ENCODE measurements at places on chromosomes 2 and 18.

DNA sequence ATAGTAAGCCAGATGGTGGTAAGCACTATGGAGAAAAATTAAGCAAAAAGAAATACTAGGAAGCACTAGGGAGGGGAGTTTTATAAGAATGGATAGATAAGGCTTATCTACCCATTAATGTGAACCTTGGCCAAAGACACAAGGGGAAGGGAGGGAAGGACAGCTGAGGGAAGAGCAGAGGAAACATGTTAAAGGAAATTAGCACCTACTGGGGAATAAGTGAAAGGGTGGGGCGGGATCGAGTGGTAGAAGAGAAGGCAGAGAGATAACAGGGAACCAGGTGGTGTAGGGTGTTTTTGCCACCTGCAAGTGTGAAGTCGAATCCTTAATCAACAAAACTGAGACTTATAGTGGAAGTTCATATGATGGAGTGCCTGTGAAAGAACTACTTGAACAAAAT, 1.7 kb downstream of the UNC80 start:
- no peak for DNase-seq

GRCh38 chr2:71780162-71780561, 326.8 kb downstream of the DYSF start:
- DNase-seq, result no peak

- no peak for DNase-seq
Observed at GRCh38 chr2:205764270-205764746, 82.0 kb downstream of the NRP2 start.

GRCh38 chr18:48165111-48165866, 234.8 kb upstream of the SMAD2 start:
- DNase-seq, result no peak

- no peak for DNase-seq
Observed at GRCh38 chr18:47461406-47461948, 210.0 kb upstream of the SKOR2 start.

DNA sequence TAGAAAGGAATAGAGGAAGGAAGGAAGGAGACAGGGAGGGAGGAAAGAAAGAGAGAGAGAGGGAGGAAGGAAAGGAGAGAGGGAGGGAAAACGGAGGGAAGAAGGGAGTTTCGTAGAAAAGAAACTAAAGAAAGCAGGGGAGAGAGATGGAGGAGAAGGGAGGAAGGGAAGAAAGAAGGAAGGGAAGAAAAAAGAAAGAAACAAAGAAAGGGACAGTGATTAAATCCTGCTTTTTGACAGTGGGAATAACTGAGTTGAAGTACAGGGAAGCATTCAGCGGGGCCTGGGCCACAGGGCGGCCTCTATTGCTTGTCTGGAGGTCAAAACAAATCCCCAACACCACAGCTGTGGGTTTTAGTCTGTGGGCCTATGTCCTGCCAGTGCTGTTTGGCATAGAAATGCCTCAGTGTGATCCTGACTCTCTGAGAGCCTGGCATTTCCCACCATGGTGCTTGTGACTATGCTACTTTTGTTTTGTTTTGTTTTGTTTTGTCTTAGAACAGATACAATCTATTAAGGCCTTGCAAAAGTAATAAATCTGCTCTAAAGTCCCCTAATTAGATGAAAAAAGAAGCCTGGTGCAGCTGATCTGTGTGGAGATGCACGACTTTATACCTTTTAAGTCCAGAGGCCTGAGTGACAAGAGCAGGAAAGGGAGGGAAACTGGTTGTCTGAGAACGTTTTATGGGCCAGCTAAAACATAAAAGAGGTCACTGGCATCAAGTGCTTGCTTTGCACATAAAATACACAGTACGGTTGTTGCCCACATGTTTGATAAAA, 40.0 kb downstream of the IL1RL2 start:
- no peak for DNase-seq

GRCh38 chr2:130720036-130720435, 8.8 kb upstream of the GPR148 start:
- DNase-seq, result no peak

DNA sequence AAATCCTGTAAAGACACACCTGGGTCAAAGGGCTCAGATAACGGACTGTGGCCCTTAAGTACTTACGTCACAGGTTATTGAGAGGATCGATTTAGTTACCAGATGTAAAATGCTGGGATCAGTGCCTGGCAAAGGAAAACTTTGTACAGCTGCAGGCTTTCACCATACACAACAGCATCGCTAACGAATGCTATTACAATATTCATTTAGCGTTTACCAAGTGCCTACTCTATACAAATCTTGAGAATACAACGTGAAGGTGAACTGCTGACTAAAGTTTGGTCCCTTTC, 619 bp upstream of the MSH6 start:
- peak; percentile 2 for DNase-seq

- no peak for DNase-seq
Observed at GRCh38 chr2:37173741-37174140, 14.7 kb downstream of the SULT6B1 start.

- no peak for DNase-seq
Observed at GRCh38 chr2:181371782-181372645, 85.2 kb upstream of the ITGA4 start.

- DNase-seq, result no peak
Observed at GRCh38 chr2:44572196-44572900, 210.6 kb downstream of the CAMKMT start.

DNA sequence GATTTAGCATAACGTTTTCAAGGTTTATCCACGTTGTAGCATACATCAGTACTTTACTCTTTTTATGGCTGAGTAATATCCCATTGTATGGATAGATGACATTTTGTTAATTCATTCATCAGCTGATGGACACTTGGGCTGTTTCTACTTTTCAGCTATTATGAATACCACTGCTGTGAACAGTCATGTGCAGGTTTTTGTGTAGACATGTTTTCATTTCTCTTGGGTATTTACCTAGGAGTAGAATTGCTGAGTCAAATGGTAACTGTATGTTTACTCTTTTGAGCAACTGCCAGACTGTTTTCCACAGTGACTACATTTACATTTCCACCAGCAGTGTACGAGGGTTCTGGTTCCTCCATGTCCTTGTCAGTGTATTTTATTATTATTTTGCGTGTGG, 33.9 kb downstream of the COX7A2L start:
- no peak for DNase-seq

DNA sequence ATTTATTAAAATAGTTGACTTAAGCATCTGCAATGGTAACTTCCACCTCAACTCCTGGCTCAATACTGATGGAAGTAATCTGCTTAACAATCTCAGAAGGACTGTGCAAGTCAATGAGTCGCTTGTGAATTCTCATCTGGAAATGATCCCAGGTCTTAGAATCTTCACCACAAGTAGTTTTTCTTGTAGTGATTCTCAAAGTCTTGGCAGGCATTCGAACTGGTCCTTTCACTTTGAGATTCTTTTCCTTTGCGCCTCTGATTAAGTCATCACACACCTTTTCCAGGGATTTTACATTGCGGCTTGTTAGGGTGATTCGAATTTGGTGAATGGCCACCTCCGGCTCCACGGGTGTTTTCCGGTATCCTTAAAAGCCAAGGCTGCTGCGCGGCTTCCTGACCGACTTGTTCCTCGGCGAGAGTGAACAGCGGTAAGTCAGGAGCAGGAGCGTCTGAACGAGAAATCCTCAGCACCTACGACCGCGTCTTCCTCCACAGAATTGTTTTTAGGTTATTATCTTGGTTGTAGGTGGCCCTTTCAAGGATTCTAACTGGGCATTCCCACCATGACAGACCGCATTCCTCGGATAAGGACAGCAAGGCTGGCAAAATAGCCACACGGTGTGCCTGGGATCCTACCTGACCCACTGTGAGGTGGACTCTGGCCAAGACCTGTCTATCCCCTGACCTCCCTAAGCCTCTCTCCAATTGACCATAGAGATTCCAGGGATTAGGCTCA, 23.8 kb upstream of the SLC20A1 start:
- DNase-seq, result no peak

DNA sequence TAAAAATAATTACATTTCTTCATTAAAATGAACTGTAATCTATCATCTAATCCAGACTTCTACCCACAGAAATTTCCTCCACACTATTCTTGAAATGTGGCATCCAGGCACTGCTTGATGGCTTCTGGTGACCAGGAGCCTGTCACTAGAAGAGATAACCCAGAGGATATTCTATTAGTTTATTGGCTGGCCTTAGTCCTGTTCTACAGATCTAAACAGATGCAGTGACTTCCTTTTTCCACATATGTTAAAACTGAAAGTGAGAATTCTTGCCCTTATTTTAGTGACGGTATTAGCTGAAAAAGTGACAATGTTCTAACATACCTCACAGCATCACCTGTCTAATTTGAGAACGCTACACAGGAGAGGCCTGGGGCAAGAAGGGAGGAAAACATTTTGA, 775.4 kb downstream of the TSN start:
- DNase-seq, result no peak

DNA sequence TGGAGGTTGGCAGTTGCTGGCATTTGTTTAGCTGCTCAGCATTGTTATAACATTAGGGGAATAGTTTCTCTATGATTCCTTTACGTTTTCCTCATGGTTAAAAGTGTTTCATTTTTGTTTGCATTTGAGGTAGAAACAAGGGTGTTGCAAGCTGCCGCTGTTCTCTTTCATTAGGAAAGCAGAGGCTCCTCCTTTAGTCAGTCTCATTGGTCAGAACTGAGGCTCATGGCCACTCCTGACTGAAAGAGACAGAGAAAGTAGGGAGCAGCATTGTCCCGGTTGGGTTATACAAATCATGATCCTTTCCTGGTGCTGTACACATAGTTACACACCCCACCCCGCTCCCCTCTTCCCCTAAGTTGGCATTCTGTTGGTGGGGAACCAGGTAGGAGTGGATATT, 59.8 kb upstream of the PTH2R start:
- no peak for DNase-seq

DNA sequence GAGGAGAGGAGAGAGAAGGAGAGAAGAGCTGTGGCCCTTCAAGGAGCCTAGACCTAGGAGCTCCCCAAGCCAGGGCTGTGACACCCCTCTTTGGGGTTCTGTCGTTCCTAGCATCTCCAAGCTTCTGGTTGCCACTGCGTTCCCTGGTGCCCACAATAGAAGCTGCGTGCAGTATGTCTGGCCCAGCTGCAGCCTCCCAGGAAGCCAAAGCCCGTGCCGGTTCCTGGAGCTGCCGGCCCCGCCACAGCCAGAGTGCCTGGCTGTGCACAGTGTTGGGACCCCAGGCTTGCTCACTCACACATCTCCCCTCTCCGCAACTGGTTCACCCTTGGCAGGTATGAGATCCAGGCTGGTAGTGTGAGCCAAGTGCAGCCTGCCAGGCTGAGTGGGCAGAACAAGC, 367.7 kb upstream of the MC4R start:
- no peak for DNase-seq

- peak; percentile 43 for DNase-seq
Observed at GRCh38 chr2:200199576-200200263, 106.8 kb upstream of the SPATS2L start.

GRCh38 chr2:75274936-75275335, 75.6 kb upstream of the TACR1 start:
- no peak for DNase-seq

DNA sequence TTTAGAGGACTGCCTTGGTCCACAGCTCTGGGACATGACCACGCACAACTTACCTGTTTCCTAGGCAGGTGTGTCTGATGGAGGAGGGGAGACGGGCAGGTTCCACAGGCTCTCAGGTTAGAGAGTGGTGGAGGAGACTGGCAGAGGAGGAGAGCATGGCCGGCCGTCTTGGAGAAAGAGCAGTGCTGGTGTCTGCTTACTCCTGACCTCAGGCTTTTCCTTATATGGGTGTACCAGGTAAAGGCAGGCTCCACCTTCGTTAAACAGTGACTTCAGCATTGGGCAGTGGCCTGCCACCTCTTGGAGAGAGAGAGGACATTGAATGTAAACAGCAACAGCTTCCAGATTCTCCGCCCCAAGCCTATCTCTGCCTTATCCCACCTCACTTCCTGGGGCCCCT, at the start of gene CAPN13:
Gene CAPN13, minus strand, starts transcription at position 198 of the 400 bp plus-strand sequence. CDS start 20,121 bp downstream, outside the sequence.
- peak; percentile 18 for DNase-seq

DNA sequence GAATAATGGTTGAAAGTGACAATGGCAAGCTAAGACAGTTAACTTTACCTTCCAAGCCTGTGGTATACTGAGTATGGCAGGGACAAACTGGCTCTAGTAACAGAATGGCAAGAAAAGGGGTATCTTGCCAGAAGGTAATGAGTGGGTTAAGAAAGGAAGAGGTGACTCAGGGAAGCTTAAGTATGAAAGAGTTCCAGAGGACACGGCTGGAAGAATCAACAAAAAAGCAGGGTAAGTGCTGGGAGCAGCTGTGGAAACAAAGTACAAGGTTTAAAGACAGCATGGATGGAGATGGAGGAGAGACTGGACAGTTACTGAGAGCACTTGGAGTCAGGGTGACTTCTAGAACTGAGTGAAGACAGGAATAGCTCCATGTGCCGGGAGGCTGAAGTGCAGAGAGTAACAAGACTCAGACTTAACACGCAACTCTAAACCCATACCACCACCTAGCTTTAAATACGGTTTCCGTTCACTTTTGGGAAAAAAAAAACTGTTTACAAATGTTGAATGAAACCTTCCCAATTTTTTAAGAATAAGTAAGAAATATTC, 69.0 kb downstream of the REV1 start:
- DNase-seq, result no peak

DNA sequence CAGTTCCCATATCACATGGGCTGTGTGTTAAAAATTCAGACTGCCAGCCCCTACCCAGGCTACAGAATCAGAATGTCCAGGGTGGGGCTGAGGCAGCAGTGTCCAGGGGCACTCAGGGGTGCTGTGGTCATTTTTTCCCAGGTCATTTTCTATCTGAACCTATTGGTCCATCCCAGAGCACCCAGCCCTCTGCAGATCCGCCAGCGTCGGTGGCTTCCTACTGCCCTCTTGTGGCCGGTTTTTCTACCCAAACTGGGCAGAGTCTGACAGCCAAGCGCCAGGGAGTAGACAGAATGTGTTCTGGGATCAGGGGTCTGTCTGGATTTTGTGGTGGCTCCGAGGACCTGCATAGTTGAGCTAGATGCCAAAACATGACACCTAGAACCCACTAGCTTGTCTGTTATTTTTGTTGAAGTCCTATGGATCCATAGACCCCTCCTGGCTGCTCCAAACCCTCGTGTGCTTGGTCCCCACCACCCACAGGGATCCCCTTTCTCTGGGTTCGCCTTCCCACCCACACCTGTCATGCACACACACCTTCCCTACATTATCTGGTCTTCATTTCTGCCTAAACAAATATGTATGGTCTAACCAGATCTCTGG, 34.1 kb upstream of the RMDN2 start:
- peak; percentile 63 for DNase-seq

Measured in LoVo (cell line).